ENCODE measurements at places on chromosomes 4 and X. TPM values are rescaled to one million over a fixed set of nuclear protein-coding genes. Genes with fewer than 3 reads are reported as not detected.

GRCh38 chrX:22516893-22517292, 244.2 kb downstream of the CBLL2 start:
- no peak for DNase-seq

DNA sequence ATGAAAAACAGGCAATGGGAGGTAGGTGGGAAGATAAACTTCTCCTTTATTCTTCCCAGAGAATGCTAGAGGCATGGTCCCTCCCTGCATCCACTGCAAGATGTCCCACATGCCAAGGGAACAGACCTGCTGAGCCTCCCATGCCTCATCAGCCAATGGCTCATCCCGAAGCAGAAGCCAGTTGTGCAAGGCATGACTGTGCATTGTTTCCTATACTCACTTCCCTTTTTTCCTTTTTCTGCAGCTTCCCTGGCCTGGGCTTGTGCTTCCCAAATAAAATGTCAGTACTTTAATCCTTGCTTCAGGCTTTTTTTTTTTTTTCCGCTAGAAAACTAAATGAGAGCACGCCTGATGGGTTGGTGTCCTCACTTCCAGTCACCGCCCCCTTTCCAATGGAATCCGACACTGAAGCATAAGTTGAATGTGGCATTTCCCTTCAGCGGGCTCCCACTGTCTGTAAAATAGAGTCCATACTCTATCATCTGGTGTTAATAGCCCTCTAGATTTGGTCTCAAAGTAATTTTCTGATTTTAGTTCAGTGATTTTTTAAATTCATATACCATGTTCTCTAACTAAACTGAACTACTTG, 239.0 kb upstream of the JADE1 start:
- no peak for DNase-seq

DNA sequence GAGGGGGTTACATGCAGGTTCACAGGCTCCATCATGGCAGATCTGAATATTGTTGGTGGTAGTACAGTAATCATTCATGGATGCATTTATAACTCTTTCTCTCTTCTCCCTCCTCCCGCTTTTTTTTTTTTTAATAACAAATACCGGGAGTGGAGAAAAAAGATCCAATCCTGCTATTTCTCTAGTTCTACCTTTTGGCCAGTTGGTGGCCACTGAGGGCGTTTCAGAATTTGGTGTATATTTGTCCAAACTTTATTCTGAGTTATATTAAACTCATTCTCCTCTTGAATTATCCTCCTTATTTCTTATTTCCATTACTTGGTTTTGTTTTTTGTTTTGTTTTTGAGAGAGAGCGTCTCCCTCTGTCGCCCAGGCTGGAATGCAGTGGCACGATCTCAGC, 74.8 kb downstream of the HMGB2 start:
- no peak for DNase-seq

LNX1 gene
- 28.2 TPM for total RNA-seq

CD38 gene
- total RNA-seq = 19.0 TPM

CTSO gene
- total RNA-seq = 11.4 TPM
